Stromal cell of bone marrow (primary cell): ENCODE measurements at places on chromosomes 11 and 22.

GRCh38 chr22:22714600-22715335 is 70.4 kb downstream of the GGTLC2 start:
- DNase-seq = no peak

DNA sequence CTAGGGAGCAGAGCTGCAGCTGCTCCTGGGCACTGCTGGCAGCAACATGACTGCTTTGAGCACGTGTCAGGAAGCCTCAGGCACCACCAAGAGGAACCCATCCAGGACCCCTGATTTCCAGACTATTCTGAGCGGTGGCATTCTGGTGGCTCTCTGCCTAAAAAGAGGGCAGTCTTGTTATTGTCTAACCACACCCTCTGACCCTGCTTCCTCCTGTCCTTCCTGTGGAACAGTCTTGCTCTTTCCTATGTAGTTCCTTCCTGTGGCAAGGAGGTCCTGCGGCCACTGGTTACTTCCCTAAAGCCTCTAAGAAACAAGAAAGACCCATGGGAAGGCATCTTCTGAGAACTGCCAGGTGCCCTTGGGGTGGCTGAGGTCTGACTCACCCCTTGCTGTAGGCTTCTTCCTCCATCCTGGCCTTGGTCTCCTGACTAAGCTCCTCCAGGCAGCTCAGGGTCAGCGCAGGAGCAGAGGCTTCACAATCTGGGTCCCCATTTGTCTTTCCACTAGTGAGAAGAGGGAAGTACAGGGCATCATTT is 13.1 kb upstream of the LYVE1 start:
- DNase-seq = no peak

DNA sequence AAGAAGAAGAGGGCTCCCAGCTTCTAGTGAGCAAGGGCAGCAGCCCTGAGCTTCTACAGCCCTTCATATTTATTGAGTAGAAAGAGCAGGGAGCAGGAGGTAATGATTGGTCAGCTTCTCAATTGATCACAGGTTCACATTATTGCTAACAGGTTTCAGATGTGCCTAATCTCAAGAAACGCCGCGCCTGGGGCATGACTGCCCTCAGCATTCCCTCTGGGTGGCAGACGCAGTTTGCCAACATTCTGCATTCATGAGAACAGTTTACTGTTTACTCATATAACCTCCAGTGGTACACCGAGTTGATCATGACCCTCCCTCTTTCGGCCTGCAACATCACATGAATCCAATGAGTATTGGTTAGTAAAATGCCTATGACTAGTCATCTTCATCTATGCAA is 4.7 kb upstream of the ZNF74 start:
- DNase-seq = no peak

DNA sequence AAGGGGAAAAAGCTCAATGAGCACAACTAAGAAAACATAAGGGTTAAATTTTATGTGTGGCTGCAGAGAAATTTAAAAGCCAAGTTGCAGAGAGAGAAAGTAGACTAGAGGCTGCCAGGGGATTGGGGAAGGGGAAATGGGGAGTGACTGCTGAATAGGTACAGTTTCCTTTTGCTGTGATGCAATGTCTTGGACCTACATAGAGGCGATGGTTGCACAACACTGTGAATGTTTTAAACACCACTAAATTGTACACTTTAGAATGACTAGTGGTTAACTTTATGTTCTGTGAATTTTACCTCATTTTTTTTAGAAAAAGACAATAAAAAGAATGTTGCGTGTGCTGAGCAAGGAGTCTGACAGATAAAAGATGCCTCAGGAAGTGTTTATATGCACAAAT is 36.5 kb downstream of the TENM4 start:
- no peak for DNase-seq

DNA sequence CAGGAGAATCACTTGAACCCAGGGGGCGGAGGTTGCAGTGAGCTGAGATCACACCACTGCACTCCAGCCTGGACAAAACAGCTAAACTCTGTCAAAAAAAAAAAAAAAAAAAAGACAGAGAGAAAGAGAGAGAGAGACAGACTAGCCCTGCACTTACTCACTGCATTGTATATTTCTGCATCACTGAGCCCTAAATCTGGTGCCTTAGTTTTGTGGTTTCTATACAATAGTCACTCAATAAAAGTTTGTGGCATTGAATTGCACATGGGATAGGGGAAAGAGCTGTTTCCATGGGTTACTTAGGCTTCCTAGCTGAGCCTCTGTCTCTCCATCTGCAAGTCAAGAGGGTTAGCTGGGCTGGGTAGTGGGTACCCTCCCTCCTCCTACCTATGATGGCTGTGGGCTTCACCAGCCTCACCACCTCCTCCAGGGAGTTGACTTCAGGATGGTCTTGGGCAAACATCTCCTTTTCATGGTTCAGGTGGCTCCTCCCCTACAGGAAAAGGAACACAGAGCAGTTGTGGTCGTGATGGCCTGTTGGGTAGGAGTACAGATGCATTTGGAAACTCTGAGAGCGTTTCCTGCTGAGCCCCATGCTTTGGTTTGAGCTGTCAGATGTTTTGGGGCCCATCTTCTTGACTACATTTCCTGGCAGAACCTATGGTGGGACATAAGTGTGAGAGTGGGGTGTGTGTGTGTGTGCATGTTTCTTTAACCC is 73.2 kb downstream of the CCDC81 start:
- DNase-seq = no peak

GRCh38 chr22:32804531-32805360 is 3.2 kb downstream of the TIMP3 start:
- no peak for DNase-seq

DNA sequence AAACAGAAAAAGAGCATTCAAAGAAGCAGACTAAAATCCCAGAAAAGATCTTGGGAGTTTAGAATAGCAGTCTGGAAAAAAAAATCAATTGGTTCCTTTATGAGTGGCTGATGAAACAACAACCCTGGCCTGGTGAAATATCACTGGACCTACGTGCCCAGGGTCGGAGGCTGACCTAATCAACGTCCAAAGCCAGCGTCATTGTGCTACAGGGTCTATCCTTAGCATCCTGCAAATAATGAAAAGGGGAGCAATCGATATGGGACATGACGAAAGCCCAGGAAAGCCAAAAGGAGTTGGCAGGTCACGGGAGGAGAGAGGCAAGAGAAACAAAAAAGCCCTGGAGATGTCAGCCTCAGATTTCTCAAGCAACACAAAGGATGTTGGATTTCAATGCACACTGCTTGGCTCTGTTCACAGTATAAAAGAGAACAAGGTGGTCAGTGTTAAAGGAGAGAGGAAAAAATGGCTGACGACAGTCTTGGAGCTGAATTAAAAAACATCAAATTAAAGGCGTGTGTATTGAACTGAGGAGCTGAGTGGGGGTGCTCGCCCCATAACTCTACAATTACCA is 148.8 kb downstream of the BLID start:
- DNase-seq = no peak

GRCh38 chr11:58654908-58655296 is 32.4 kb downstream of the CNTF start:
- no peak for DNase-seq

DNA sequence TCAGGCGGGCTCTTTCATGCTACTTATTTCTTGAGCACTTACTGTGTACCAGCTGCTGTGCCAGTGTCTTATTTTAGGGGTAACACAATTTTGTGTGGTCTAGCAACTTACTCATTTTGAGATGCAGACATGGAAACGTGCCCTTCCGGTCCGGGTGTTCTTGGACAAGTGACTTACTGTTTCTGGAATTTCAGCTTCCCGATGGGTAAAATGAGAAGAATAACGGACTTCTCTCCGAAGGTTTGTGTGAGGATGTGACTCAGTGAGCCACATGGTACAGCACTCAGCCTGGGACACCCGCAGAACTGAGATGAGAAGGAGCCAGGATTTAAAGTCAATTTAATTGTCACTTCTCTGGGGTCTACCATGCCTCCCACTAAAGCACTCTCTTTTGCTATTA is 114.5 kb upstream of the SYT13 start:
- DNase-seq = peak; percentile 85

- no peak for DNase-seq
These were observed 35.9 kb downstream of the ST3GAL4 start for GRCh38 chr11:126391286-126391954.

DNA sequence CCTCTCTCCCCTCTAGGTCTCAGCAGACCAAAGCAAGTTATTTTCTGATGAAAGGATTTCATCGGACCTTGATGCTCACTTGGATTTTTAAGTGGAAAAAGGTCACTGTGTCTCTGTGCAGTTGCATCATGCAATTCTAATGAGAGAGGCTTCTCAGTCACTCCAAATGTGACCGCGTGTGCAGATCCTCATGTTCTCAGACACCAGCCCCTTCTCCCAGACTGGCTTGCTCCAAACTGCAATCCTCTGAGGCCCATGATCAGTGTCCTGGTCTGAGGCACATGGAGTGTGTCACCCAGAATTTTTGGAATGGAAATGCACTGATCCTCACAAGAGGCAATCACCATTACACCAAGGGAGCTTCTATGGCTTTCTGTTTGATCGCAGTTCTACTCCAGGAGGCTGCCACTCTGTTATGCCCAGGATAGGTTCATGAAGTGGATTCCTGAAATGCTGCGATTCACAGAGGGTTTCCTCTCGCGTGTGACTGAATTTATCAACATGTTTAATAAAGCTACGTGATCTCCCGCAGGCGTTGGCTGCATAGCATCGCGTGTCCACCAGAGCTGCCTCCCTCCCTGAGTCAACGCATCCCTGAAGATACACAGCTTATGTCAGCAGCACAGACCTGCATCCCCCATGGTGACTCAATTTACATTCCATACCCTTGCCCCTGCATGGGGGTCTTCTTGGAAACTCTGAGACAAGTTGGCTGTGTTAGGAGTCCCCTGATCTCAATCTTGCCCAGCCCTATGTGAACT is 544.6 kb upstream of the B3GAT1 start:
- no peak for DNase-seq

- DNase-seq = no peak
These were observed 18.5 kb upstream of the TMEM184B start for GRCh38 chr22:38291201-38291777.
